ENCODE measurements at places on chromosomes 5 and 9. TPM values are rescaled to one million over a fixed set of nuclear protein-coding genes. Genes with fewer than 3 reads are reported as not detected.

- no peak overlapping the region for H3K27ac ChIP-seq
- no peaks in the 10 kb centered on the region for H3K27me3 ChIP-seq
- no peaks in the 10 kb centered on the region for H3K36me3 ChIP-seq
- no peaks in the 10 kb centered on the region for H3K4me1 ChIP-seq
- H3K4me3 ChIP-seq = no peak overlapping the region
Observed at GRCh38 chr5:82356808-82357671, 78.9 kb upstream of the RPS23 start.

DNA sequence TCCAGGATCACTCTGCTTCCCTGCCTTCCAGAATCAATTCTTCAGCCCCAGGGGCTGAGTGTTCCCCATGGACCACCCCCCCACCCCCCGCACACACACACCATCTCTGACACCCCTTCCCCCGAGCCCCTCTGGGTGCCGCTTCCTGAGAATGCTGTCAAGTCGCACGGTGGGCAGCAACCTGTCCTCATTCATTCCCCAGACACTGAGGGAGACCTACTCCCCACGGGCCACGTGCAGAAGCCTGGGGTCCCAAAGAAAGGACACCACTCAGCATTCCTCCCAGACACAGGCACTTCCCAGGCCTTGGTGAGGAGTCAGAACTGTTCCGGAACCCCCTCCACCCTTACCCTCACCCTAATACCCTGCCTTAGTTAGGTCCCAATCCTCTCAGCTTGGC, 12.8 kb downstream of the CPLX2 start:
- H3K36me3 ChIP-seq = no peaks in the 10 kb centered on the region
- no peak overlapping the region for H3K27ac ChIP-seq
- H3K4me3 ChIP-seq = no peak overlapping the region
- no peaks in the 10 kb centered on the region for H3K4me1 ChIP-seq
- no peaks in the 10 kb centered on the region for H3K27me3 ChIP-seq

- no peaks in the 10 kb centered on the region for H3K36me3 ChIP-seq
- no peak overlapping the region for H3K27ac ChIP-seq
- no peak overlapping the region for H3K4me3 ChIP-seq
- H3K27me3 ChIP-seq = peaks cover 8% of the 10 kb centered on the region
- H3K4me1 ChIP-seq = peaks cover 5% of the 10 kb centered on the region
Observed at GRCh38 chr5:10566543-10567068, 2.7 kb downstream of the ANKRD33B start.

DNA sequence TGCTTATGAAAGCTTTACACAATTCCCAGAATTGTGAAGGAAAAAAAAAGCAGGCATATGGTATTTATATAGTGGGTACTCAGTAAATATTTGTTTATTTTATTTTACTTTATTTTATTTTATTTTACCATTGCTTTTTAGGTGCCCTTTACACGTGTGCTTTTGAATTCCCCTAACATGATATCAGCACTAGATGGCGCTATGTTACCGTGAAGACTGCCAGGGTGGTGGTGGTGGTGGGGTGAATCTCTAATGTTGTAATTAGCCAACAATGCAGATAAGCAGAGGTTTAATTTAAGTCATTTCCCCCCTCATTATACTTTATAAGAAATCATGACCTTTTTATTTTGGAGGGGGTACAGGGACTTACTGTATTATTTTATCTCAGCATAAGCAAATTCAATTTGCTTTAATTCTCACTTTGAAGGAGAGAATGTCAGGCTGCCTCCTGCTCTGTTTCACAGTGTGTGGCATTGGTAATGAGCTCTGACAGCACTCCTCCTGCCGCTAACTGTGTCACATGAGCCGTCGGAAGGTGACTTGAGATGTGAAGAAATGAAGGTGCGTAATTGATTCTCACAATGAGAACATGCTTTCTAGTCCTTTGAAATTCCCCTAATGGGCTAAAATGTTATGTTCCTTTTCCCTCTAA, 165.6 kb downstream of the YTHDC2 start:
- H3K4me3 ChIP-seq = no peak overlapping the region
- no peak overlapping the region for H3K27ac ChIP-seq
- H3K36me3 ChIP-seq = no peaks in the 10 kb centered on the region
- no peaks in the 10 kb centered on the region for H3K27me3 ChIP-seq

GRCh38 chr5:128927644-128928043, 37.6 kb upstream of the SLC27A6 start:
- H3K4me1 ChIP-seq = no peaks in the 10 kb centered on the region
- H3K27me3 ChIP-seq = no peaks in the 10 kb centered on the region
- no peak overlapping the region for H3K4me3 ChIP-seq
- DNase-seq = no peak
- no peak overlapping the region for H3K27ac ChIP-seq

GRCh38 chr9:1759771-1760300, 255.3 kb upstream of the SMARCA2 start:
- no peak overlapping the region for H3K4me3 ChIP-seq
- no peaks in the 10 kb centered on the region for H3K4me1 ChIP-seq
- no peak for DNase-seq
- H3K27me3 ChIP-seq = no peaks in the 10 kb centered on the region
- H3K36me3 ChIP-seq = no peaks in the 10 kb centered on the region
- no peak overlapping the region for H3K27ac ChIP-seq

- H3K4me1 ChIP-seq = no peaks in the 10 kb centered on the region
- H3K36me3 ChIP-seq = no peaks in the 10 kb centered on the region
- H3K27ac ChIP-seq = no peak overlapping the region
- H3K4me3 ChIP-seq = no peak overlapping the region
- H3K27me3 ChIP-seq = no peaks in the 10 kb centered on the region
Observed at GRCh38 chr5:42614509-42614908, 142.1 kb upstream of the CCDC152 start.

DNA sequence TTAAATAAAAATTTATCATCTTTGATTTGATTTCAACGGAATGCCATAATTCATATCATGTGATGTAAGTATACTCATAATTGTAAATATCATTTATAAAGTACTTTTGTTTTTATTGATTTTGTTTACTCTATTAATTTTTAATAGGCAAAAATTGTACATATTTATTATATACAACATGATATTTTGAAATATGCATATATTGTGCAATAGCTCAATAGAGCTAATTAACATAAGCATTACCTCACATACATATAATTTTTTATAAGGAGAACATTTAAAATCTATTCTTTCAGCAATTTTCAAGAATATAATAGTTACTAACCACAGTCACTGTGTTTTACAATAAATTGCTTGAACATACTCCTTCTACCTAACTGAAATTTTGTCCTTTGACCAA, 25.0 kb upstream of the CCNH start:
- DNase-seq = no peak
- no peak overlapping the region for H3K4me3 ChIP-seq
- no peaks in the 10 kb centered on the region for H3K4me1 ChIP-seq
- no peak overlapping the region for H3K27ac ChIP-seq

DNA sequence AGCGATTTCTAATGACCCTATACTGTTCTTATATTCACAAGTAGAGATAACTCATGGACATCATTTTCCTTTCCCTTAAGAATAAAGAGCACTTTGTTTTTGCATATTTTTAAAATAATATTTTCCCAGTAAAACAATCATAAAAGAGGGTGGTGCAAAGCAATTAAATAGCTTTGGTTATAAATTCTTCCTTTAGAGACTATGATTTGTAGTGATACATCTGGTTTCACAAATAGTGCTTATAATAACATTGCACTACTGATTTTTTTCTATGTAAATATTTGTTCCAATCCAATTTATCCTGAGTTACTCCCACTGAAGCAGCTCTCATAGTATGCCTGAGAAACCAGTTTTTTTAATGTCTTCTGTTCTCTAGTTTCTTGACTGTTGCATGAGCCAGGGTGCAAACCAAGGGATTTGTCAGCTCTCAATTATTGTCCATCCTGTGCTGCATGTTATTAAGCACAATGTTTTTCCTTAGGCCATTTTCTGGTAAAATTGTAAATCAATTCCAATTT, 74.7 kb downstream of the LURAP1L start:
- DNase-seq = no peak
- no peaks in the 10 kb centered on the region for H3K36me3 ChIP-seq
- H3K27ac ChIP-seq = no peak overlapping the region

- DNase-seq = no peak
- no peaks in the 10 kb centered on the region for H3K4me1 ChIP-seq
- no peak overlapping the region for H3K4me3 ChIP-seq
Observed at GRCh38 chr5:10366310-10367272, 13.1 kb downstream of the MARCHF6 start.

GRCh38 chr5:43874772-43875171, 271.8 kb downstream of the NNT start:
- H3K4me1 ChIP-seq = no peaks in the 10 kb centered on the region
- no peak overlapping the region for H3K4me3 ChIP-seq
- no peaks in the 10 kb centered on the region for H3K27me3 ChIP-seq

GRCh38 chr5:125408448-125409233, 662.2 kb upstream of the ZNF608 start:
- H3K4me1 ChIP-seq = peaks cover 5% of the 10 kb centered on the region
- H3K27ac ChIP-seq = no peak overlapping the region
- no peak overlapping the region for H3K4me3 ChIP-seq
- no peaks in the 10 kb centered on the region for H3K27me3 ChIP-seq

GRCh38 chr9:125238915-125239446, 2.2 kb downstream of the HSPA5 start:
- H3K4me3 ChIP-seq = peak overlapping the region; percentile 87
- no peak for DNase-seq
- H3K36me3 ChIP-seq = peaks cover 56% of the 10 kb centered on the region
- peaks cover 50% of the 10 kb centered on the region for H3K4me1 ChIP-seq

DNA sequence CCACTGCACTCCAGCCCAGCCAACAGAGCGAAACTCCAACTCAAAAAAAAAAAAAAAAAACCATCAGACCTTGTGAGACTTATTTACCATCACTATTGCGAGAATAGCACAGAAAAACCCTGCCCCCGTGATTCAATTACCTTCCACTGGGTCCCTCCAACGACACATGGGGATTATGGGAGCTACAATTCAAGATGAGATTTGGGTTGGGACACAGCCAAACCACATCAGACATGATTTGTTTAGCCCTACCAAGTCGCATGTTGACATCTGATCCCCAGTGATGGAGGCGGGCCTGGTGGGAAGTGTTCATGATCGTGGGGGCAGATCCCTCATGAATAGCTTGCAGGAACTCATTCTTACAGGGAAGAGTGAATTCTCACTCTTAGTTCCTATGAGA, 26.6 kb downstream of the MYO10 start:
- no peaks in the 10 kb centered on the region for H3K27me3 ChIP-seq
- no peak for DNase-seq
- no peak overlapping the region for H3K27ac ChIP-seq
- no peaks in the 10 kb centered on the region for H3K4me1 ChIP-seq

DNA sequence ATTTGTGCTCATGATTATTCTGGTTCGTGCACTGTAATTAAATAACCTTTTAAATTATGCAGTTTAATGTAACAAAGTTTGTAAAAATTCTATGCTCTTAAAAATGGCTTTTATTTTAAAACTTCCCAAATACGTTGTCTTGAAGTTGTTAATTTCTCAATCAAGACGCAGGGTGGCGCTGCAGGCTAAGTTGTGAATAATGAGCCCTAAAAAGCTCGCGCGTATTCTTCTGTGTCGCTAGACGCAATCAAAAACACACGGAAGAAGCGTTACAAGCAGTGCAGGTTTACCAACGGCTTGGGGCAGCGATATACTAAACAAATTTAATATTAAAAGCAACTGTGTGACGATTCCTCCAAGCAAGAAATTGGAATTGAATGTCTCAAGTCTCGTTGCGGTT, at the start of gene PCDHB4:
PCDHB4 (plus strand) TSS at position 256 of the 400 bp plus-strand sequence. CDS start 181 bp downstream, outside the sequence.
- H3K4me1 ChIP-seq = no peaks in the 10 kb centered on the region
- peaks cover 12% of the 10 kb centered on the region for H3K27me3 ChIP-seq
- H3K36me3 ChIP-seq = no peaks in the 10 kb centered on the region
- no peak for DNase-seq

DNA sequence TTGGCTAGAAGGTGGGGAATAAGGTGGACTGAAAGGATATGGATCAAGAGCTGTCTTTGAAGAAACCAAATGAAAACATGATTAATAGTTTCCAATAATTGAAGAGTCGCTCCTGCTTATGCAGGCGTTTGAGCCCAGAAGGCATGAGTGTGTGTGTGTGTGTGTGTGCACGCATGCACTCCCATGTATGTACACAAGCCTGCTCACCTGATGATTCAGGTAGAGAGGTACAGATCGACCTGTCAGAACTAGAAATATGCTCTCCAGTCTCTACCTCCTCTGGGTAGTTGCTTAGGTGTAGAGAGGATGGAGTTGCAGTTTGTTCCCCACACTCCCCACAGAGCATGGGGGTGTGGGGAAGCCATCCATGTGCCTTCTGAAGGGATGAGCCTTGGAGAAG, 1.1 kb upstream of the FGF1 start:
- H3K36me3 ChIP-seq = no peaks in the 10 kb centered on the region
- H3K4me1 ChIP-seq = no peaks in the 10 kb centered on the region
- no peak overlapping the region for H3K4me3 ChIP-seq

GRCh38 chr9:92035687-92036410, 79.4 kb downstream of the SPTLC1 start:
- no peak for DNase-seq
- H3K4me3 ChIP-seq = no peak overlapping the region
- peaks cover 39% of the 10 kb centered on the region for H3K36me3 ChIP-seq
- H3K27ac ChIP-seq = no peak overlapping the region

GRCh38 chr5:165152058-165152457, 1646.6 kb downstream of the MAT2B start:
- H3K4me1 ChIP-seq = no peaks in the 10 kb centered on the region
- no peak overlapping the region for H3K4me3 ChIP-seq
- no peaks in the 10 kb centered on the region for H3K36me3 ChIP-seq
- H3K27me3 ChIP-seq = no peaks in the 10 kb centered on the region
- no peak overlapping the region for H3K27ac ChIP-seq

DNA sequence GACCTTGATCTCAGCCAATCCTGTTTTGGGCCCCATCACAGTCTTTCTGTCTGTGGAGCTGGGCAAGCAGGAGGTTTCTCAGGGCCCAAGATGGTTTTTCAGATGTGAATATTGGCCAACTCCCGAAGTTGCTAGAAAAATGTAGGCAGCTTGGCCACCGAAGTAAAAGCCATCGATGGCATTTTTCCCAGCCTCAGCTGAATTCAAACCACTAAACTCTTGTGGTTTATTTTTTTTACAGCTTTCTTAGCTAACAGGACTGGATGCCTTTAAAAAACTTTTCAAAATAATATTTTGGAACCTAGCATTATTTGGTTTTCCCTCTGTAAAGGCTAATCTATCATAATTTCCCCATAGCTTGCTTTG, 102.5 kb upstream of the ERCC6L2 start:
- no peak for DNase-seq
- peaks cover 10% of the 10 kb centered on the region for H3K4me1 ChIP-seq
- no peaks in the 10 kb centered on the region for H3K27me3 ChIP-seq
- no peaks in the 10 kb centered on the region for H3K36me3 ChIP-seq

Gene PFN3
- total RNA-seq = not detected

Gene LCN9
- total RNA-seq = not detected

Gene ARHGEF28
- total RNA-seq = 14.9 TPM

Gene HIGD2A
- total RNA-seq = 56.9 TPM

Gene ZBTB34
- total RNA-seq = 3.1 TPM

Gene C9orf153
- not detected for total RNA-seq

Gene PIGO
- 16.9 TPM for total RNA-seq

Gene DIMT1
- 7.6 TPM for total RNA-seq

Gene XRCC4
- 1.9 TPM for total RNA-seq

Gene HAND1
- not detected for total RNA-seq

Gene NR2F1
- total RNA-seq = 7.6 TPM

Gene TTC16
- total RNA-seq = not detected

Gene IL31RA
- not detected for total RNA-seq

Gene OR1N2
- total RNA-seq = not detected

Gene PTGDS
- 21.9 TPM for total RNA-seq

Gene PSD2
- 0.04 TPM for total RNA-seq

Gene GFPT2
- total RNA-seq = 0.84 TPM

Gene ABO
- 0.06 TPM for total RNA-seq

Gene PCDHA10
- not detected for total RNA-seq

Gene TTF1
- total RNA-seq = 3.5 TPM
